ENCODE measurements at places on chromosomes 7 and 10. TPM values are rescaled to one million over a fixed set of nuclear protein-coding genes. Genes with fewer than 3 reads are reported as not detected.

Gene AKR1C4
- not detected for total RNA-seq

Gene GRID2IP
- not detected for total RNA-seq

Gene KLHDC10
- total RNA-seq, result 17.1 TPM

Gene TUBB8
- not detected for total RNA-seq

Gene SEMA3A
- 59.6 TPM for total RNA-seq

Gene SLC13A1
- not detected for total RNA-seq

Gene UTF1
- total RNA-seq, result not detected

Gene CPED1
- total RNA-seq, result 82.4 TPM

- no peak for DNase-seq
These were observed 611.4 kb downstream of the TNS3 start for GRCh38 chr7:46970476-46970875.

GRCh38 chr7:214410-215212 lies 22.2 kb downstream of the FAM20C start:
- DNase-seq, result no peak

DNA sequence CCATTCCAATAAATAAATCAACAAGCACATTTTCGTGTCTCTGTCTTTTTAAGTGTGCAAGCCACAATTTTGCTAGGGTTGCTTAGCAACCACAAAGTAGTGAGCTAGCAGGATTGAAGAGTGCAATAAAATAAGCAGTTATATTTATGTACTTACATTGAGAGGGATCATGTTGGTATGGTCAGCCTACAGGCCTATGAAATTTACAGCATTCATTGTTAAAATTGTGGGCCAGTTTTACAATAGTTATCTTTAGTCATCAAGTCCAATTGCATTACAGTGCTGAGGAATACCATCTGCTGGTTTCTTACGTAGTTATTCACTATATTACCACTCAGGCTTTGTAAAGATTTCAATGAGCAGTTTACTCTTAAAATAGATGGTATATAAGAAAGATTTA lies 192.5 kb upstream of the POT1 start:
- no peak for DNase-seq

GRCh38 chr7:51593628-51594027 lies 277.0 kb upstream of the COBL start:
- DNase-seq, result no peak

GRCh38 chr10:71706216-71707121 lies 13.1 kb downstream of the C10orf105 start:
- no peak for DNase-seq

DNA sequence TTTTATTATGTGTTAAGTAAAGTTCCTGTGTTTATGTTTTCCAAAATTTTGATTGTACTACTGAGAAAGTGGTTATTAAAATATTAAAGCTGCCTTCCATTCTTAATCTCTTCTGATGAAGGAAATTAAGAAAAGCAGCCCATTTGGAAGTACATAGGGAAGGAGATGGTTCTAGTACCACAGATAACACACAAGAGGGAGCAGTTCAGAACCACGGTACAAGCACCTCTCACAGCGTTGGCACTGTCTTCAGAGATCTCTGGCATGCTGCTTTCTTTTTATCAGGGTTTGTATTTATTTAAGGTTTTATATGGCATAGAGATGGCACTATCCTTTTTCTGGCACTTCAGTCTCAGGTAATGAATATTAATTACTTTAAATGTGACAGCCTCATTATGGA lies 111.6 kb downstream of the PHTF2 start:
- DNase-seq, result no peak

DNA sequence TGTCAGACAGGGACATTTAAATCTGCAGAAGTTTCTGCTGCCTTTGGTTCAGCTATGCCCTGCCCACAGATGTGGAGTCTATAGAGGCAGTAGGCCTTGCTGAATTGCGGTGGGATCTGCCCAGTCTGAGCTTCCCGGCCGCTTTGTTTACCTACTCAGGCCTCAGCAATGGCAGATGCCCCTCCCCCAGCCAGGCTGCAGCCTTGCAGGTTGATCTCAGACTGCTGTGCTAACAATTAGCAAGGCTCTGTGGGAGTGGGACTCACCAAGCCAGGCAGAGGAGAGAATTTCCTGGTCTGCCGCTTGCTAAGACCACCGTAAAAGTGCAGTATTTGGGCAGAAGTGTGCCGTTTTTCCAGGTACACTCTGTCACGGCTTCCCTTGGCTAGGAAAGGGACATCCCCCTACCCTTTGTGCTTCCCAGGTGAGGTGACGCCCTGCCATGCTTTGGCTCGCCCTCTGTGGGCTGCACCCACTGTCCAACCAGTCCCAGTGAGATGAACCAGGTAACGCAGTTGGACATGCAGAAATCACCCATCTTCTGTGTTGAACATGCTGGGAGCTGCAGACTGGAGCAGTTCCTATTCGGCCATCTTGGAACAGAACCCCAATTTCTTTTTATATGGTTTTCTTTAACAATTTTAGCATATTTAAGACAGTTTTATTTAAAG lies 28.4 kb upstream of the VWDE start:
- no peak for DNase-seq

GRCh38 chr7:158588085-158588877 lies 658 bp upstream of the PTPRN2 start:
- DNase-seq, result peak; percentile 57

GRCh38 chr7:101915000-101915399 lies 97.6 kb downstream of the CUX1 start:
- no peak for DNase-seq

- peak; percentile 95 for DNase-seq
These were observed 36.7 kb downstream of the BTBD16 start for GRCh38 chr10:122307669-122308416.

DNA sequence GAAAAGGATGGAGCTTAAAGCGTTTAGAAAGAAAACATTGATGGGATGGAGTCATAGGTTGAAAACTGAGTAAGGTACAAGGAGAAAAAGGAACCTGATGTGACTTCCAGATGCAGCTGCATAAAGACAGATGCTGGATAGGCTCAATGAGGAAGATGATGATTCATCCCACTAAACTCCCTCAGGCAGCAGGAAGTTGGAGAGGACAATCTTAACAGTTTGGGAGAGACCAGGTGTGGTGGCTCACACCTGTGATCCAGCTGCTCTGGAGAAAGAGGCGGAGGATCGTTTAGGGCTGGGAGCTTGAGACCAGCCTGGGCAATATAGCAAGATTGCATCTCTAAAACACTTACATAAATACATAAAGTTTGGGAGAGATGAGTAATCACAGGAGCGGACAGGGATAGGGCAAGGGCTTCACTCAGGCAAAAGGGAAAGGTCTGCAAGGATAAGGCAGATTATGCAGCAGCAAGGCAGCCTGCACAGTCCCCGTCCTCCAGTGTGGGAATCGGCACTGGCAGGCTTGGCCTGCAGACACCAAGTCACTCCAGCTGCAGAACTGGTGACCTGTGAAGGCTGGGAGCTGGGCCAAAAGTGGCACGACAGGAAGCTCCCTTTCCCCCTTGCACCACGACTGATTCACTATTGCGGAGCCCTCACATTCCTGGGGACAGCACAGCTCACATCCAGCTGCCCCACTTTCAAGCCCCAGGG lies 438.5 kb downstream of the GRID1 start:
- DNase-seq, result no peak
